AG10803 (cell line): ENCODE measurements at places on chromosomes 6 and 20.
A peak's percentile ranks its signal among the peaks of the same experiment; 100 is the strongest.

GRCh38 chr20:1618479-1618878, 1.3 kb downstream of the SIRPB1 start:
- DNase-seq: no peak

- no peak for DNase-seq
Observed at GRCh38 chr20:46192376-46192944, 74.3 kb downstream of the CD40 start.

DNA sequence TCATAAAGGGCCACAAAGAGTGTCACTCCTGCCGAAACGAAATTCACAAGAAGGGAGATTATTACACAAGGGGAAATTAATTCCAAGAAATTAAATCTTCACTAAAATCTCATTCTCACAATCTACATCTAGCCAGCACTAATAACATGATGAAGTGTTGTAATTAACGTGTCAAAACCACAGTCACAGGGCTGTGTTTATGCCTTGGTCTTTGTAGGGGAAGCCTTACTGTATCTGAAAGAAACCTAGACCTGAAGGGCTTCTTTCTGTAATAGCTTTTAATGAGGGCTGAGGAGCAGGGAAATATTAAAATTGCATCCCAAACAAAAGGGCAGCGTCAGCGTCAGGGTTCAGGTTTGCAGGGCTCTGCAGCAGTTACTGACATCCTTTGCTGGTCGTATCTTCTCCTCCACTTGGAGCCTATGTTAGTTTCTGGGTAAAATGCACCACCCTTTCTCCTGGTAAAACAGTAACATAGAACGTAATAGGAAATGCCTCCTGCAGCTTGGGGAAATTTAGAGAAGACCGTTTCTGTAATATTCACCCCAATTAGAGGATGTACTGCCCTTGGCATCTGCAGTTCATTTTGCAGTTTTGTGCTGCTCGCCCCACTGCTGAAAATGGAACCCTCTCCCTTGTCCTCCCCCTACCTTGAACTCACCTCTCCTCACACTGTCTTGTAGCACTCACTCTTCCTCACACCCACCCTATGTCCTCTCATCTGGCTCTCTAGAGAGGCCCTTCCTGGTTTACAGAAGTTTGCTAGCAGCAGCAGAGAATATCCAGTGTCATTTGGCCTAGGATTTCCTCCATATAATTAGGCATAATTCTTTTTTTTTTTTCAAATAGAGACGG, 109.0 kb upstream of the TRAF3IP2 start:
- no peak for DNase-seq

GRCh38 chr20:53792946-53793536, 199.4 kb upstream of the ZNF217 start:
- DNase-seq: no peak

DNA sequence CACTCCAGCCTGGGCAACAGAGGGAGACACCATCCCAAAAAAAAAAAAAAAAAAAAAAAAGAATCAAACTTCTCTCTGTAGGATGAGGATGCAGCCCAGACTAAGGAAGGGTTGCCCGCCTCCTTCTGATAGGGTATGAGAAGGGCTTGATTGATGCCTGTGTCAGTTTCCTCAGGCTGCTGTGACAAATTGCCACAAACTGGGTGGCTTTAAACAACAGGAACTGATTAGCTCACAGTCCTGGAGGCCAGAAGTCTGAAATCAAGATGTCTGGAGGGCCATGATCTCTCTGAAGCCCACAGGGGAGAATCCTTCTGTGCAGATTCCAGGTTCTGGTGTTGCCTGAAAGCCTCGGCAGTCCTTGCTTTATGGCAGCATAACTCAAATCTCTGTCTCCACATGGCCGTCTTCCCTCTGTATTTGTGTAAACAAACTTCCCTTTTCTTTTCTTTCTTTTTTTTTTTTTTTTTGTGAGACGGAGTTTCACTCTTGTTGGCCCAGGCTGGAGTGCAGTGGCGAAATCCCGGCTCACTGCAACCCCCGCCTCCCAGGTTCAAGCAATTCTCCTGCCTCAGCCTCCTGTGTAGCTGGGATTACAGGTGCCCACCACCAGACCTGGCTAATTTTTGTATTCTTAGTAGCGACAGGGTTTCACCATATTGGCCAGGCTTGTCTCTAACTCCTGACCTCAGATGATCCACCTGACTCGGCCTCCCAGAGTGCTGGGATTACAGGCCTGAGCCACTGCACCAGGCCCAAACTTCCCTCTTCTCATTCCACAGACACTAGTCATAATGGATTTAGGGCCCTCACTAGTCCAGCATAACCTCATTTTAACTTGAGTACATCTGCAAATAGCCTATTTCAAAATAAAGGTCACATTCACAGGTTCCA, 11.2 kb upstream of the CDK19 start:
- peak; percentile 41 for DNase-seq

DNA sequence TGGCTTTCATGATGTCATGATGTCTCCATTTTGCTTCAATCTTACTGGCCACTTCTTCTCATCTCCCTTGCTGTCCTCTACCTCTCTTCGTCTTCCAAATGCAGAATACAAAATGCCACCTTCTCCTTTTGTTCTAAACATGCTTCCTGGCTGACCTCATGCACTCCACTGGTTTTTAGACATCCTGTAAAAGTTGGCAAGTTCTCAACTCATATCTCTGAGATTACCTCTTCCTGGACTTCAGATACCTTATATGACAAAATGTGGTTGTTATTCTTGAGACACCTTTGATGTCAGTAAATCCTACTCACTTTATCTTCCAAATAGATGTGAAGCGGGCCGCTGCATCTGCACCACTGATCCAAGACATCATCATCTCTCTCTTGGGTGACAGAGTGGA, 212.7 kb upstream of the FOXA2 start:
- no peak for DNase-seq

- no peak for DNase-seq
Observed at GRCh38 chr20:63062188-63063140, 55.7 kb upstream of the BHLHE23 start.

GRCh38 chr6:52132292-52132691, 44.9 kb upstream of the PKHD1 start:
- DNase-seq: no peak

DNA sequence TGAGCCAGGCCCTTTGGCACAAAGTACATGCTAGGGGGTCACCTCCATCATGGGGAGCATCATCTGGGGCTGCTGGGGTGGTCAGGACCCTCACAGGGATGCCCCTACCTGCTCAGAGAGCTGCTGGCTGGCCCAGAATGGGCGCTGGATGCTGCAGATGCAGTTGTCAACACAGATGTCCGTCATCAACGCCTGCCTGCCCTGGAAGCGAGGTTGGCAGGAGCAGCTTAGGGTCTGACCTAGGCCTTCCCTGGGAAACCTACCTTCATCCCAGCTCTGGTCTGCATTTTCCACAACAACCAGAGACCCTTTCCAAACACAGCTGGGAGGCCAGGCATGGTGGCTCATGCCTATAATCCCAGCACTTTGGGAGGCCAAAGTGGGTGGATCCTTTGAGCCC, 88.0 kb downstream of the EDN3 start:
- DNase-seq: no peak

DNA sequence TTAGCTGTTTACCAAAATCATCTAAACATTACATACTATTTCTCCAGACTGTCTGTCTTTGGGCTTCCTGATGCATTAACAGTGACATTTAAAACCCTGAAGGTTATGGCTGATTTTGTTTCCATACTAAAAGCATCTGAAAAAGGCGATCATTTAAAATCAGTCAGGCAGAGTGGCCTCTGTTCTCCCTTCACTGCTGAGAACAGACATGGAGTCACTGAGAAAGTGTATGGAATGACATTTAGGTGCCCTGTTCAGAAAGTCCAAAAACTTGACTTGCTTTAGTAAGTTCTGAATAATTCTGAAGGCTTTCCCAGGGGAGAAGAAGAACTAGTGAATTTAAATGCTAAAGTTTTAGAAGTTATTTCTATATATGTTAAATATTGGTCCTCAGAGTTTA, 83.0 kb downstream of the MAP7 start:
- DNase-seq: no peak

DNA sequence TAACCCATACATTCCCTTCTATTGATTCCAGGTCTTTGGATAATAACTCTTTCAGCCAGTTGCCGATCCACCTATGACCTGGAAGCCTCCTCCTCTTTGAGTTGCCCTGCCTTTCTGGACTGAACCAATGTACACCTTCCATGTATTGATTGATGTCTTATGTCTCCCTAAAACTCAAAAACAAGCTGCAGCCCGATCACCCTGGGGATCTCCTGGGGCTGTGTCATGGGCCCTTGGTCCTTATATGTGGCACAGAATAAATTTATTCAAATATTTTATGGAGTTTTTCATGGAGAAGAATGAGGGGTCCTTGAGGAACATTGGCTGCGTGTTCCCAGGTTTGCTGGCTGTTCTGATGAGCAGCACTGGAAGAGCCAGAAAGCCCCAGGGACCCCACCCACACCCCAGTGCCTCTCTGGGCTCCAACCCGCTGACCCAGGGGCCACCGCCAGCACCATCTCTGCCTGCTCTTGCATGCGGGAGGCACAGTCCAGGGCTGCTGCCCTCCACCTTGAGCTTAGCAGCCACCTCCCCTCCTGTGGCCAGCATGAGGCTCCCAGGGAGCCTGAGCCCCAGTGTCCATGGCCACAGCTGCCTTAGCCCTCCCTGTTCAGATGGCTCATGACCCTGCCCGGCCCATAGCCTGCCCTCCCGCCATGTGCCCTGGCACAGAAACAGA, 36.5 kb upstream of the CST7 start:
- no peak for DNase-seq

DNA sequence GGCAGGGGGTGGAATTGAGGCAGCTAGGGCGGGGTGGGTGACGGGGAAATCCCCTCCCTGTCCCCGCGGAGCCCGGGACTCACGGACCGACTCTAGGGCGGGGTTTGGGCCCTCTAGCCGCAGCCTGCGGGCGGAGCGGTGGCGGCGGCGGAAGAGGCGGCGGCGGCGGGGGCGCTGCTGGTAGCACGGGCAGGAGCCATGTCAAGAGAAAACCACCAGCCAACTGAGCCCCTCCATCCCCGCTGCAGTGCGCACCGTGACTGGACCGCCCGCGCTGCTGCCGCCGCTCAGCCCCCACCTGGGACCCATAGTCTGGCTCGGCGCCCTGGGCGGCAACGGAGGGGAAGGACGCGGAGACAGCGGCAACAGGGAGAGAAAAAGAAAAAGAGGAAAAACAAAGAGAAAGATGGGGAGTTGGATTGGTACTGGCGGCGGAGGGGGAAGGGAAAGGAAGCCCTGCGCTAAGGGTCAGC, 1.2 kb upstream of the C6orf62 start:
- peak; percentile 58 for DNase-seq

GRCh38 chr6:14468647-14469321, 351.2 kb downstream of the CD83 start:
- DNase-seq: peak; percentile 30
